ENCODE measurements at places on chromosomes 4 and X.
A peak's percentile ranks its signal among the peaks of the same experiment; 100 is the strongest.

- DNase-seq, result no peak
Measured at GRCh38 chr4:147139455-147140198, 194.0 kb upstream of the TTC29 start.

- no peak for DNase-seq
Measured at GRCh38 chrX:107360788-107361360, 88.6 kb upstream of the FRMPD3 start.

DNA sequence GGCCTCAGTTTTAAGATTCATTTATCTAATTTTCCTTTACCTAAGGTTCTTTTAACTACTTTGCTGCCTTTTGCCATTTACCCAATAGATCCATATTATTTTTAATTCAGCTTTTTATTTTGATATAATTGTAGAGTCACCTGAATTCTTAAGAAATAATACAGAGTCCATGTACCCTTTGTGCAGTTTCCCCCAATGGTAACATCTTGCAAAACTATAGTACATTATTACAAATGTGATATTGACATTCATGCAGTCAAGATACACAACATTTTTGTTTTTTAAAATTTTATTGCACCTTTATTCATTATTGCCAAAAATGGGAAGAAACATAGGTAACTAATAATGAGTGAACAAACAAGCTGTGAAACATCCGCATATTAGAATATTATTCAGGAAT, 208.7 kb upstream of the WDFY3 start:
- DNase-seq, result no peak

DNA sequence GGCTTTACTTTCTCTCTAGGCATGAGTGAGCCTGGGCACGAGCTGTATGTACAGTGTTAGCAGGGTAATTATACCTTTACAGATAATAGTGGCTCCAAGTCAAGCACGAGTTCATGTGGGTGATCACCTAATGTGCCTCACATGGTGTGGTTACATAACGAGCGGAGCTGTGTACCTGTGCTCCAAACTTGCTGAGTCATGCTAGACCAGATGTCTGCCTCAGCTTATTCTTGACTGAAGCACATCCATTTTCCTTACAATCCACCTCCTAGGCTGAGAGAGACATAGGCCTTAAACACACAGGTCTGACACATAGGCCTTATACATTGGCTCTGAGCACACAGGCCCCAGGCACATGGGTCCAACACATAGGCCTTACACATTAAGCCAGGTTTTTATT, 426.6 kb downstream of the GPAT3 start:
- no peak for DNase-seq

GRCh38 chrX:106069048-106069447, 30.5 kb upstream of the SERPINA7 start:
- no peak for DNase-seq

DNA sequence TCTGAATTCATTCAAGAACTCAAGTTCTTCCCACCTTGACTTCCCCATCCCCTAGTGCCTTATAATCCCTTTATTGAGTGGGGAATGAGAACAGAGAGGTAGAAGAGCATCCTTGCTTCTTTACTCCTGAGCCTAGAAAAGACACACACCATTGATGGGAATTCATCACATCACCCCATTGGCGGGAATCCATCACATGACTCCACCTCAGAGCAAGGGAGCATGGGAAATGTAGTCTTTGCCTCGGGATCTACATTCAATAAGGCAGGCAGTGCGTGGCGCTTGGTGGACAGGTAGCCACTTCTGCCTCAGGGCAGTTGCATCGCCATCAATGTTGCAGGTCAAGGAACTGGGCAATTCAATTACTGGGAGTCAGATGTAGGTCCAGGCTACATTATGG, 50.7 kb downstream of the MXRA5 start:
- peak; percentile 2 for DNase-seq

DNA sequence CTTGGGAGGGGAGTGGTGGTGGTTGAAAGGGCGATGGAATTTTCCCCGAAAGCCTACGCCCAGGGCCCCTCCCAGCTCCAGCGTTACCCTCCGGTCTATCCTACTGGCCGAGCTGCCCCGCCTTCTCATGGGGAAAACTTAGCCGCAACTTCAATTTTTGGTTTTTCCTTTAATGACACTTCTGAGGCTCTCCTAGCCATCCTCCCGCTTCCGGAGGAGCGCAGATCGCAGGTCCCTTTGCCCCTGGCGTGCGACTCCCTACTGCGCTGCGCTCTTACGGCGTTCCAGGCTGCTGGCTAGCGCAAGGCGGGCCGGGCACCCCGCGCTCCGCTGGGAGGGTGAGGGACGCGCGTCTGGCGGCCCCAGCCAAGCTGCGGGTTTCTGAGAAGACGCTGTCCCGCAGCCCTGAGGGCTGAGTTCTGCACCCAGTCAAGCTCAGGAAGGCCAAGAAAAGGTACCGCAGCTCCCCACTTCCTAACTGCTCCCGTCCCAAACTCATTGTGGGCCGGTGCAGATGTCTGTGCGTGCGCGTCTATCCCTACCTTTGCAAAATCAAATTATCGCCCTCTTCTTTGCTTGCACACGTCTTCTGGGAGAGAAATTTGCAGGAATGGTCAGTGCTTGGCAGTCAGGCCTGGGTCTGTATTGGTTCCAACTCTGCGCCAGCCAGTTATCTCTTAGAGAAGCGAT, 533 bp downstream of the IL15 start:
- DNase-seq, result peak; percentile 83

DNA sequence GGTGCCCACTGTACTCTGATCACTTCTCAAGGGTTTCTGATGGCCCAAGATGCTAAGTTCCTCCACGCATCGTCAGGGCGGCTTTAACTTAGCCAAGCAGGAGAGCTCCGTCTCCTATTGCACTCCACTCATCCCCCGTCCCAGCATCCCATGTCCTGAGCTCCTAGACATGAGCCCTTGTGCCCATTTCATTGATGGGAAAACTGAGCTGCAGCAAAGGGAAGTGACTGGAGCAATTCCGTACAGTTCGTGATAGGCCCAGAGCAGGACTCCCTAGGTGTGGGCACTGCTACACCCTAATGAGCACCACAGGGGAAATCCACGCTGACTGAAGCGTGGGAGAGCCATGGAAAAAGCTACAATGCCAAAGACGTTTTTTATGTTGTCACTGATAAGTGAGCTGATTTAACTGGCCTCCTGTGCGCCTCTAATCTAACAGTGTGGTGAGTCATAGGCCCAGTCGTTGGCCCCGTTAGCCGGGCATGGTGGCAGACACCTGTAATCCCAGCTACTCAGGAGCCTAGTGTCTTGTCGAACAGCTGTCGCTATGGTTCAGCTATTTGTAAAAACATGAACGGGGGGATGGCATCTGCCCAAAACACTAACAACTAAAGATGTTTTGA, 14.9 kb downstream of the NSDHL start:
- no peak for DNase-seq

Data from OCI-M1 (cell line).